CD8-positive, alpha-beta memory T cell (primary cell): ENCODE measurements at places on chromosomes 3 and 15. TPM values are rescaled to one million over a fixed set of nuclear protein-coding genes. Genes with fewer than 3 reads are reported as not detected.
A peak's percentile ranks its signal among the peaks of the same experiment; 100 is the strongest.

PLCB2 gene
- total RNA-seq = 57.7 TPM

LSMEM2 gene
- not detected for total RNA-seq

ZBED2 gene
- total RNA-seq = 547 TPM

LRRC3B gene
- total RNA-seq = not detected

GOLGA6L2 gene
- total RNA-seq = not detected

GPR87 gene
- total RNA-seq = 0.61 TPM

GRCh38 chr3:153129426-153129825 lies 32.6 kb upstream of the RAP2B start:
- DNase-seq = no peak
- no peak overlapping the region for H3K4me3 ChIP-seq
- H3K4me1 ChIP-seq = no peaks in the 10 kb centered on the region
- H3K27ac ChIP-seq = no peak overlapping the region

GRCh38 chr15:38046257-38047051 lies 112.0 kb downstream of the TMCO5A start:
- H3K27ac ChIP-seq = no peak overlapping the region
- no peaks in the 10 kb centered on the region for H3K36me3 ChIP-seq
- H3K4me1 ChIP-seq = no peaks in the 10 kb centered on the region
- H3K27me3 ChIP-seq = no peaks in the 10 kb centered on the region
- DNase-seq = no peak

DNA sequence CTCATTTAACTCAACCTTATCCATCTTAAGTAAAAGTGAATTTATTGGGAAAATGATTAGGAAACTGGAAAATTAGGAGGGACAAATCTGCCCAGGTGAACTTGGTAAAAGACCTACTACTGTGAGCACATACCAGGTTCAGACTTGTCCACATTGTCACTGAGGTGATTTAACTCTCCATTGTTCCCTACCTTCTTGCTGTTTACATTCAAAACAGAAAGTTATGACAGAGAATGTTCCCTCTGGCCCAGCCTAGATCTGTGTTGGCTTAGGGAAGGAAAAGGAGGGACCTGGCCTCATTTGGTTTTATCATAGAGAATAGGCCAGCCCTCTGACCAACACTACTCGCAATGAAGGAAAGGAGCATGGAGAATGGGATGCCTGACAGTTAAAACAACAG lies 117.6 kb downstream of the SATB1 start:
- no peaks in the 10 kb centered on the region for H3K36me3 ChIP-seq
- H3K27ac ChIP-seq = no peak overlapping the region
- no peaks in the 10 kb centered on the region for H3K4me1 ChIP-seq
- H3K27me3 ChIP-seq = no peaks in the 10 kb centered on the region
- H3K4me3 ChIP-seq = no peak overlapping the region
- DNase-seq = no peak

DNA sequence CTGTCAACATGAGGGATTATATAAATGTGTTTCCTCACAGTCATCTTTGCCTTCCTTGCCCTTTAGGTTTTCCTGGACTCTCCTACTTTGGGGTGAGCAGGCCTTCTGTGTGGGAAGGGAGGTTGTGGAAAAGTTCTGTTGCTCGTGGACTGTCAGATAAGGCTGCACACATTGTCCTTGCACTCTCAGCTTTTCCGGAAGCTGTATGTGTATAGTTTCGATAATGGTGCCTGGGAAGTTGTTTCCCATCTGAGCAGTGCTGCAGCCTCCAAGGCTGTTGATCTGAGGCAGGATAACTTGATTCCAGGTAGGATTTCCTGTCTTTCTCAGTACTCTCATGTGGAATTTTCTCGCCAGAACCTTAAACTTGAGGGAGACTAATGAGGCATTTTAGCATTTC lies 297.8 kb upstream of the AZI2 start:
- no peaks in the 10 kb centered on the region for H3K4me1 ChIP-seq
- H3K27ac ChIP-seq = no peak overlapping the region
- H3K36me3 ChIP-seq = no peaks in the 10 kb centered on the region
- no peak for DNase-seq

GRCh38 chr3:57596495-57597126 lies 533 bp downstream of the ARF4 start:
- peaks cover 29% of the 10 kb centered on the region for H3K4me1 ChIP-seq
- peak overlapping the region; percentile 97 for H3K4me3 ChIP-seq
- H3K27me3 ChIP-seq = no peaks in the 10 kb centered on the region
- no peaks in the 10 kb centered on the region for H3K36me3 ChIP-seq
- peak overlapping the region; percentile 98 for H3K27ac ChIP-seq
- peak; percentile 55 for DNase-seq

ASB14 gene
- not detected for total RNA-seq

FAM174B gene
- 3.9 TPM for total RNA-seq

GRCh38 chr15:65653341-65653740 lies 31.6 kb downstream of the SLC24A1 start:
- H3K27me3 ChIP-seq = no peaks in the 10 kb centered on the region
- H3K36me3 ChIP-seq = peaks cover 14% of the 10 kb centered on the region
- H3K4me1 ChIP-seq = no peaks in the 10 kb centered on the region
- no peak overlapping the region for H3K4me3 ChIP-seq

CAV3 gene
- total RNA-seq = not detected

AGTR1 gene
- total RNA-seq = not detected

GRCh38 chr3:87354398-87354797 lies 78.0 kb upstream of the POU1F1 start:
- H3K4me1 ChIP-seq = no peaks in the 10 kb centered on the region
- H3K4me3 ChIP-seq = no peak overlapping the region
- DNase-seq = no peak
- no peaks in the 10 kb centered on the region for H3K36me3 ChIP-seq

ZNF860 gene
- total RNA-seq = 0.16 TPM

DNA sequence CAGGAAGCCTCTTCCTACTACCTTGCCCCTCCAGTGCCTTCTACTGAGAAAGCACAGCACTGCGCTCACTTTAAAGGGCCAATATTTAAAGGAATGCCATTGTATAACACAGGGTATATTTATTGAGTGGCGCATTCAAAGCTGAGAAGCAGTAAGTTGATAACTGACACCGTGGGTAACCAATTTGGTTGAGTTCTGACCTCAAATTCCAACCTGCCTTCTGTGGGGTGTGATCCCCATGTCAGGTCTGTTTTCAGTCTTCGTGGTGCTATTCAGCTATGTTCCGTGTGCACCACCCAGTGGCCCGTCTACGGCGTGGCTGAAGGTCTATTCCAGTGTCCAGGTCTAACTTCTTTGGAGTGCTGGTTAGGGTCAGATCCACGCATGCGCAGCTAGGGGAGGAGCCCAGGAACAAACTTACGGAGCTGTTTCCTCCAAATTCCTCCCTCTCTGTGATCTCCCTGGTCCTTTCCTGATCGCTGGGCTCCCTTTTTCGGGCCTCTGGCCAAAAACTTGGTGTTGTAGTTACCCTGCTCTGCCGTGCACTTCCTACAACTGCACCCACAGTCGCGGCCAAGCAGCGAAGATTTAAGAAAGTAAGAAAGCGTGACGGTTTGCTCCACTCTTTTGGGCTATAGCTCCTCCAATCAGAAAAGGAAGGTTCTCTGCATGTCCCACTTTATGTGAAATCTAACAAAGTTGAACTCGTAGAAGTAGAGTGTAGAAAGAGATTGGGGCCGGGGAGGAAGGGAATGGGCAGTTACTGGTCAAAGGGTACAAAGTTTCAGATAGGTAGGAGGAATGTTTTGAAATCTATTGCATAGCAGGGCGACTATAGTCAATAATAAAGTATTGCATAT lies 7.7 kb downstream of the LRRC2 start:
- H3K36me3 ChIP-seq = no peaks in the 10 kb centered on the region
- no peak overlapping the region for H3K27ac ChIP-seq
- peak overlapping the region; percentile 56 for H3K4me3 ChIP-seq
- DNase-seq = peak; percentile 35

DNA sequence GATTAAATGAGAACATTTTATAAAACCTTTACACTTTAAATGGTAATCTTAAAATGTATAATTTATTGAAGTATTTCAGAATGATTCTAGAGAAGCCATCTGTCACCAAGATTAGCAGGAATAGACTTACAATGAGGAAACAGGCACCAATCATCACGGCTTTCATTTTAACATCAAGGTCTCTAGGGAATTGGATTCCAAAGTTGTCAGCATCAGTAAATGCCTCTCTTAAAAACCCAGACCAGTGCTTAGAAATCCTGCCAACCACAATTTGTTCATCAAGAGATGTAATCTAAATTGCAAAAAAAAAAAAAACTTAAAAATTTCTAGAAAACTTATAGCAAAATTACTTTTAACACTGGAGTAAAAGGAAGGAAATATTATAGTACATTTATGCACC lies 20.3 kb downstream of the PLSCR2 start:
- H3K4me1 ChIP-seq = no peaks in the 10 kb centered on the region
- no peak overlapping the region for H3K4me3 ChIP-seq
- H3K27ac ChIP-seq = no peak overlapping the region

RAD54L2 gene
- total RNA-seq = 35.3 TPM

STRIT1 gene
- not detected for total RNA-seq

DNA sequence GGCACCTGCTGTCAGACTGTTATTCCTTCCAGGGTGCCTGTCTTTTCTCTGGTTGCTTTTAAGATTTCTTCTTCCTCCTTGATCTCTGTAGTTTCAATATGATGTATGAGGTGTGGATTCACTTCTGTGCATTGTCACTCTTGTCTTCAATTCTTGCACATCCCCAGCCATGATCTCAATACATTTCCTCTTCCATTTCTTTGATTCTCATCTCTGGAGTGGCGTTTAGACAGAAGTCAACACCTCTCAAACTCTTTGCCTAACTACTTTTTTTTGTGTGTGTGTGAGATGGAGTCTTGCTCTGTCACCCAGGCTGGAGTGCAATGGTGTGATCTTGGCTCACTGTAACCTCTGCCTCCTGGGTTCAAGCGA lies 224.4 kb upstream of the LYSMD4 start:
- no peaks in the 10 kb centered on the region for H3K36me3 ChIP-seq
- no peak overlapping the region for H3K4me3 ChIP-seq
- no peak overlapping the region for H3K27ac ChIP-seq

DNA sequence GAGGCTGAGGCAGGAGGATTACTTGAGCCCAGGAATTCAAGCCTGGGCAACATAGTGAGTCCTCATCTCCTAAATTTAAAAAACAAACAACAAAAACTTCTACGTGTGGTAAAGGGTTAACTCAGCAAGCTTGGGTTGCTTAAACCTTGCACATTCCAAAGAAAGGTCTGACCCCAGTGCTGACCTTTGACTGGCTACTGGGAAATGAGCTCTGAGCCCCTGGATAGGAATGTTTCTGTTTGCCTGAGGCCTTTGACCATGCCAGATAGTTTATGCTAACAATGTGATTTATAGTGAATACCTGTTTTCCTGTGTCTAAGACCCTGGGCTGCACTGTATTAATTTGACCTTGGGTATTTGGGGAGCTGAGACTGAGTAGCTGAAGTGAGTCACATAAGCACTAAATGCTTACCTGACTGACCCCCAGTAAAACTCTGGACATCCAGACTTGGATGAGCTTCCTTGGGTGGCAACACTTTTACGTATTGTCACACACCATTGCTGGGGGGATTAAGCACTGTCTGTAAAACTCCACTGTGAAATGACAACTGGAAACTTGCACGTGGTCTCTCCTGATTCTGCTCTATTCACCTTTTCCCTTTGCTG lies 20.7 kb downstream of the TCAIM start:
- H3K27me3 ChIP-seq = no peaks in the 10 kb centered on the region
- no peak overlapping the region for H3K27ac ChIP-seq
- peaks cover 8% of the 10 kb centered on the region for H3K36me3 ChIP-seq
- no peak for DNase-seq
- H3K4me1 ChIP-seq = no peaks in the 10 kb centered on the region

- H3K4me3 ChIP-seq = no peak overlapping the region
- no peak overlapping the region for H3K27ac ChIP-seq
- no peaks in the 10 kb centered on the region for H3K36me3 ChIP-seq
- no peaks in the 10 kb centered on the region for H3K27me3 ChIP-seq
These were observed 689.6 kb downstream of the MECOM start for GRCh38 chr3:168973897-168974296.

DNA sequence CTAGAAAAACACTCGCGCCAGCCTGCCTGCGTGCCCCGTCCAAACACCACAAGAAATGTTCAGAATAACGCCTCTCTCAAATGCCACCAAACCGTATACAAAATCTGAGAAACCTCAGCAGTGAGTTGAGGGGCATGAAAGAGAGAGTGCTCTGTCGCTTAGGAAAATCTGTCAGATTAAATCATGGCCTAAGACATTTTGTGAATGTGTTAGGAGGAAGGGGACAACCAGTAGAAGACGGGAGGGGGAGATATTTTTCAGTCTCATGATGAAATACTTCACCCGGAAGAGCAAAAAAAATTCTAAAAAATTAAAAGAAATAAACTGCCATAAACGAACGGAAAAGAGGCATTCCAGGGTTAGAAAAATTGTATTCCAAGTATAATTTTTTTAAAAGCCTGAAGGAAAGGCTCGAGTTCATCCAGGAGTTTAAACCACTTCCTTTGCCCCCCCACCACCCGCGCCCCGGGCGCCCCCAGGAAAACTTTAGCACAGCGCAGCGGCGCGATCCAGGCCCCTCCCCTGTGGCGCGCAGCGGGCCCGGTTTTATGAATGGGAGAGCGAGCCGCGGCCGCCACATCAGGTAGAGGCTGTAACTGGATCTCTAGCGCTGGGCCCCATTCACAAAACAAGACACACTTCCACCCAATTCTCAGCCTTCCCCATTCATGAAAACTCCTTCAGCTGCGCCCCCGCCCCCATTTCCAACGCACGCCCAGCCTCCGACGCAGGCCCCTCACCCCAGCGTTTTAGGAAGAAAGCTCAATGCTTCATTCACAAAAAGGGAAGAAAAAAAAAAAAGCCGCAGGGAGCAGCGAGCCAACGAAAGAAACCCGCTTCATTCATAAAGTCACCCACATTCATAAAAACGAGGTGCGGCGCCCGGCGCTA lies 1.4 kb downstream of the ETV5 start:
- H3K27ac ChIP-seq = no peak overlapping the region
- DNase-seq = peak; percentile 29
- peak overlapping the region; percentile 80 for H3K4me3 ChIP-seq
- H3K36me3 ChIP-seq = no peaks in the 10 kb centered on the region

GRCh38 chr3:123751433-123751832 lies 132.7 kb downstream of the MYLK start:
- no peaks in the 10 kb centered on the region for H3K4me1 ChIP-seq
- no peaks in the 10 kb centered on the region for H3K36me3 ChIP-seq
- no peaks in the 10 kb centered on the region for H3K27me3 ChIP-seq
- DNase-seq = no peak
- H3K4me3 ChIP-seq = no peak overlapping the region

DNA sequence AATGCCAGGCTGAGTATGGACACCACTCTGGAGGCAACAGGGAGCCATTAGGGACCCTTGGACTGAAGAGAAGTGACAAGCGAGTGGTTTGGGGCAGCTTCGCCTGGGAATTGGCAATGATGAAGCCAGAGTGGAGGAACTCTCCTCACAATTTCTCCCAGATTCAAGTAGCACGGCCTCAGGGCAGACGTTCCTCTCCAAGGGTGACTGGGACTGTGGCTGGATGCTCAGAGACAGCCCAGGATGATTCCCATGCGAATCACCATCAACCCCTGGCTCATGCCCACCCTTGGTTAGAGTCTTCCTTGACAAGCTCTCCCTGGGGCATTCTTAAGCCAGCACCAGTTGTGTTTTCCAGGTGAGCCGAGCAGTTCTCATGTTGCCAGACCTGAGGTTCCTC lies 16.3 kb upstream of the DOCK3 start:
- H3K36me3 ChIP-seq = no peaks in the 10 kb centered on the region
- no peak overlapping the region for H3K4me3 ChIP-seq
- H3K4me1 ChIP-seq = no peaks in the 10 kb centered on the region

KPNA1 gene
- total RNA-seq = 58.6 TPM
